ENCODE measurements at places on chromosomes 16 and 17.

- no peak for DNase-seq
These were observed 26.1 kb downstream of the OR1D5 start for GRCh38 chr17:3037259-3037658.

- no peak for DNase-seq
These were observed 81.4 kb downstream of the XYLT1 start for GRCh38 chr16:17389384-17389783.

- DNase-seq: no peak
These were observed 100.2 kb downstream of the CMIP start for GRCh38 chr16:81544700-81545271.

GRCh38 chr17:6592173-6592572 lies 35.8 kb upstream of the PITPNM3 start:
- DNase-seq: no peak

Data from NCI-H1092 treated with DMSO at 0.1 percent for 48 hours (cell line).